NCI-H1092 (cell line): ENCODE measurements at places on chromosomes 6 and 20.

- no peak for DNase-seq
Measured at GRCh38 chr6:32192608-32193039, at the start of gene GPSM3. Gene GPSM3 (minus strand): TSS chr6:32192643. CDS start chr6:32192513, 130 bp downstream.

GRCh38 chr6:159879856-159880255 is 10.9 kb upstream of the MAS1 start:
- DNase-seq: no peak

DNA sequence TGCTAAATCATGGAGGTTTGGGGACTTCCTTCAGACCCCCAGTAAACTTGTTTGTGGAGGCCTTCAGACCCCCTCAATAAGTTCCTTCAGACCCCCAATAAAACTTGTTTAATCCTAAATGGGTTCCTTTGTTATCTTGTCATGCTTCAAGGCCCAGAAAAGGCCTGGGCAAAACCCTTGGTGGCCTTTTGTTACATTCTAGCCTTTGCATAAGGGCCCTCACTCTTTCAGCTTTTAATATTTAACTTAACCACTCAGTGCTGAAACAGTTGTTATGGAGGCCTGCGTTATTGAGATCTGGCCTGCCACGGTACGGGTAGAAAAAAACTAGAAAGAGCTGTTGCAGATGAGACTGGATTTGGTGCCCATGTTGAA is 4.3 kb upstream of the DYNLRB1 start:
- no peak for DNase-seq

DNA sequence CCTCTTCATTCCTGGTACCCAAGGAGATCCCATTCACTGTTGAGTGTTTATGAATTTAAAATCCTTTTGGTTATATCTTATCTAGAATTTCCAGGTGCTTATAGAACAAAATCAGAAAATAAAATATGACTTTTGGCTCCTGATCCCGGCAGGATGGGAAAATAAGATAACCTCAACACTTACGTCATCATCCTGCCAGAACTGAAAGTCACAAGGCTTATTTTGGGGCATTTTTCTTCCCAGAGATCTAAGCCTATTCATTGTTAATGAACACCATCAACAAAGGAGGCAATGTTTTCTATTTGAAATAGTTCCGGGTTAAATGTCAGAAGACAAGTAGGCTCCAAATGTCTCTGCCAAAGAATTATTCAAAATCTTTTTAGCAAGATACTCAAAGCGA is 580.6 kb downstream of the TFAP2A start:
- no peak for DNase-seq

- DNase-seq: no peak
Measured at GRCh38 chr6:118768904-118769325, 117.5 kb upstream of the CEP85L start.

- DNase-seq: no peak
Measured at GRCh38 chr6:85676086-85676729, 33.5 kb upstream of the SYNCRIP start.

GRCh38 chr6:129191235-129191634 is 308.3 kb downstream of the LAMA2 start:
- DNase-seq: no peak

DNA sequence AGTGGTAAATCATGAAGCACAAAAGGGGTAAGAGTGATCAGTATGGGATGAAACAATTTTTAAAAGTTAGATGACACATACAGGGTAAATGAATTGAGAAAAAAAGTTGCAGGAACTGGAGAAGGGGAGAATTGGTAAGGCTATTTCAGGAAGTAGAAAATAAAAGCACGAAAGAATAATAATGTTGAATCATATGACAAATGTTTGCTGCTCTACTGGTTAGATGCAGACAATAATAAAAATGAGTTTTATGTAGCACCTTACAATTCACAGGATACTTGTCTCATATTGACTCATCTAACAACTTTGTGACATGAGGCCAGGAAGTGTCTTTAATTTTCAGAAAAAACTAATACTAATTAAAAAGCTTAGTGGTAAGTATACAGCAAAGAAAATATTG is 566.5 kb upstream of the MARCKS start:
- no peak for DNase-seq

DNA sequence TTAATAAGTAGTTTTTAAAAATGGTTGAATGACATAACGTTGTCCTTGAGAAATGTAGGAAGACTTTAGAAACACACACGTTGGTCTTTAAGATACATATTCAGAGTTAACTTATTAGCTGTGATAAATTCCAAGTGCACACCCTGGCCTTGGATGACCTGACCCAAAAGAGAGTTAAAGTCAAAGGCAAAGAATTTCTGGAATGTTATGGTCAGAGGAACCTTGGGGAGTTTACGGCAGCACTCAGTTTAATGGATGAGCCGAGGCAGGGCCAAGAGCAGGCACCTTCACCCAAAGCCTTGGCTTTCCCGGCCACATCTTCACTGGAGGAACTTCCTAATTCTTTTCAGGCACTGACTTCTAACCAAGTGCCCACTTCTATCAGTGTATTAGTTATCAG is 200.5 kb downstream of the SMOC2 start:
- no peak for DNase-seq

DNA sequence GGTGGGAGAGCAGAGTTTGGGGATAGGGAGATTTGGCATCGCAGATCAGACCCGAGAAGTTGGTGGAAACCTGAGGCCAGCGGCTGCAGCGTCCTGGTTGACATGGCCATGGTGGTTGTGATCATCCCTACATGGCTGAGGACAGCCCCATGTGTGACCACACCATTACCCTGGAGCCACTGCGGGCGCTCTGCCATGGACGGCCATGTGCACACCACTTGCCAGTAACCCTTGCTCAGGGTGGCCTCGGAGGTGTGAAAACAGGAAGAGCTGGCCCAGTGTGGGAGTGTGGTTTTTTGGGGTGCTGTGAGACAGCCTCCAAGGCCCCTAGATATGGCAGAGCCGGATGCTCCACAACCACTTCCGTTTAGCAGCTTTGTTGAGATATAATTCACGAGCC is 64.4 kb downstream of the TMEM242 start:
- no peak for DNase-seq

DNA sequence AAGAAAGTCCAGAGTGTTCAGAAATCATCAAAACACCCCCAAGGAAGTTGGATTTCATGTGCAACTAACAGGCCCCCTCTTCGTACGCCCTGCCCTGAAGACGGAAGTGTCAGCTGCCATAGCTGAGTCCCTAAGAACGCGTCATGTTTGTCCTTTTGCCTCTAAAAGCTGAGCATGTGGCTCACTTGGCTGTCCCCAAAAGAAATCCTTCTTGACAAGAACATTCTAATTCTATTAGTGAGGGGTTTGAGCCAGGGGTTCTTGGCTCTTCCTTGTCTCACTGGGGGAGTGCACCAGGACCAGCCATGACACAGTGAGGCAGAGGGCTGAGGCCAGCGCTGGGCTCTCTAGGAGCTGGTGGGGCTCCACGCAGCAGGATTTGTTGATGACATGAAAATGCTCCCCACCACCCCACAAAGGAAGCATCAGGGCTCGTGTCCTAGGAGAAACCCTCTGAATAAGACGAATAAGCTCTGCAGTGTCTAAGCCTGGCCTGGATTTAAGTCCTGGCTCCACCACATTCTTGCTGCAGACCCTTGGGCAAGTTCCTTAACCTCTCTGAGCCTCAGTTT is 20.0 kb upstream of the SPO11 start:
- DNase-seq: no peak

- DNase-seq: no peak
Measured at GRCh38 chr6:114581293-114581692, 238.5 kb upstream of the HS3ST5 start.

DNA sequence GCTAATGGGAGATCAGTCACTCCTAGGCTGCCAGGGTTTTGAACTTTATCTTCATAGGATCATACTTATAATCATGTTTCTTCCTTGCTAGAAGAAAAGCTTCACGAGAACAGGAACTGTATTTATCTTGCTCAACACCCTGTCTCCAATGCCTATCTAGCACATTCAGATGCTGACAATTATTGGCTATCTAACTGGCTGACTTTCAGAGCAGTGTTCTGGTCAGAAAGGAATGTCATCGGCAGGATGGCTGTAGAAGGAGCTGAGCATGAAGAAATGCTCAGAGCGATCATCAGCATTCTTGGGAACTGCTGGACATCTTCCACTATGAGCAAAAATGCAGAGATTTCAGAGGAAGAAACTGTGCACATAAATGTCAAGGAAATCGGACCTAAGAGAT is 628.0 kb upstream of the NRSN1 start:
- DNase-seq: no peak

DNA sequence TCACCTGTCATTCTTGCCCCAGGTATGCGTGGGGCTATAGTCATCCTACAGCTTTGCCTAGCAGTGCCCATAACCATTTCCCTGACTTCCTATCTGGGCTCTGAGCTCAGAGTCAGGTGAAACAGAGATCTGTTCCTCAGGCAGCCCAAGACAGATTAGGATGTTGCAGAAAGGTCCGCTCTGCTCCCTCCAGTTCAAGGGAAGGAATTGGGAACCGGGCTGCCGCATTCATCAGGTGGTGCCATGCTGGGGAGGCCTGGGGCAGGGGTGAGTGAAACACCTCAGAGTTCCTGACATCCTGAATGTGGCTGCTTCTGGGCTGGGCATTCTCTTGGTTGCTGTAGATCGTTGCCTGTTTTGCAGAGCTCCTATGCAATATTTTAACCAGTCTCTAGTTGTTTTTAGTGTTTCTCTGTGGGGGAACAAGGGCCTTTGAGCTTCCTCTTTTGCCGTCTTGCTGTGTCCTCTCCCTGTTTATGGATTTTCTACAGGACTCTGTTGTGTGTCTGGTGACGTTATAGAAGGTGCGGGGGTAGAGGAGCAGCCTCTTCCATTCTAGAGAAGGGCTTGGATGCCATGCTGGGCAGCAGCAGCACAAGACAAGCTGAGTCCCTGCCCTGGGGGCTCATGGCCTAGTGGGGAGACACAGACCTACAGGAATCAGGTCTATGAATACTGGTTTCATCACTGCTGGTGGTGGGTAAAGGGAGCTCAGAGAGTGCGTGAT is 9.2 kb downstream of the ENTPD6 start:
- no peak for DNase-seq

DNA sequence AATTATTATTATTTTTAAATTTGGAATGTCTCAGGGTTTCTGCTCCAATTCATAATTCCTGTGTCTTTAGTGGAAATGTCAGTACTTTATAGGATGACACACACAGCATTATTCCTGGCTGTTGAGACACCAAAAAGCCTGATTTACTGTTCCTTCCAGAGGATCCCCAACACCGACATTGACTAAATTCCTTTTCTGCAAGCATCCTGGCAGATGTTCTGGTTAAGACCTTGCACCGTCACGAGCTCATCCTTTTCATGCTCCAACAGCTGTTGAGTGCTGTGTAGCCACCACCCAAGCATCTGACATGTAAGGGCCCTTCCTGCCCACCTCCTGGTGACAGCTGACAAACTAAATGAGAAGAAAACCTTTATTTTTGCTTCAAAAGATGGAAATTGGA is 284.3 kb upstream of the SULF2 start:
- DNase-seq: no peak

GRCh38 chr6:1613688-1614447 is 4.2 kb downstream of the FOXC1 start:
- no peak for DNase-seq

DNA sequence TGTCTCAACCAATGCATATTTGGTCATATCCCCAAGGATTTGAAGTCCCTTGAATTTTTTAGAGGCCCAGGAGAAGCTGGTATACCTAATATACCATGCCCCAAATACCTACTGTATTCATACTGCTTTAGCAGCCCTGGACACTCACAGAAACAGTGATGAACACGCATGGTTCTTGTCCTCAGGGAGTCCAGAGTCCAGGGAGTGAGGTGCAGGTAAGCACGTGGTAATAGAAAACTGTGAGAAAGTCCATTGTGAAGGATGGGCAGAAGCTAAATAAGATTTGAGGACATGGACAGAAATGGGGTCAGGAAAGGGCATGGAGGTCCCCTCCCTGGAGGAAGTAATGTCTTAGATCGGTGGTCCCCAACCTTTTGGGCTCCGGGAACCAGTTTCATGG is 85.4 kb downstream of the TSHZ2 start:
- DNase-seq: no peak

DNA sequence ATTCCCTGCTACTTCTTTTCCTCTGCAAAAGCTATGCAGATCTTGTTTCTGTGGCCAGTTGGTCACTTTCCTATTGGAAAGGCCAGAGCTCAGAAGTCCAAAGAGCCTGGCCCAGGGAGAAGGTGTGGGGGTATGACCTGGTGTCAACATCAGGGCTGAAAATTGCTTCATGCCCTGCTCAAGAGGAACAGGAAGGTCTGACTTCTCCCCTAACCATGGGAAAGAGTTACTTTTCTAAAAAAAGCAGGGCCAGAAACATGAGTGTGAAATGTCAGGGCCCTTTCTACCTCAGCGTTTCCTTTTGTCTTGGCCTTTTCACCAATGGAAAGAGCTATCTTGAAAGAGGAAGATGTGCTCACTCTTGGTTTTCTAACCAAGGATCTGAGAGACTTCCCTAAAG is 117.4 kb downstream of the MAFB start:
- DNase-seq: no peak

- DNase-seq: no peak
Measured at GRCh38 chr6:140636271-140636907, 1261.9 kb upstream of the CITED2 start.

- no peak for DNase-seq
Measured at GRCh38 chr20:52888096-52888495, 84.1 kb upstream of the TSHZ2 start.

- DNase-seq: no peak
Measured at GRCh38 chr6:31545291-31545690, 1.1 kb downstream of the ATP6V1G2 start.

DNA sequence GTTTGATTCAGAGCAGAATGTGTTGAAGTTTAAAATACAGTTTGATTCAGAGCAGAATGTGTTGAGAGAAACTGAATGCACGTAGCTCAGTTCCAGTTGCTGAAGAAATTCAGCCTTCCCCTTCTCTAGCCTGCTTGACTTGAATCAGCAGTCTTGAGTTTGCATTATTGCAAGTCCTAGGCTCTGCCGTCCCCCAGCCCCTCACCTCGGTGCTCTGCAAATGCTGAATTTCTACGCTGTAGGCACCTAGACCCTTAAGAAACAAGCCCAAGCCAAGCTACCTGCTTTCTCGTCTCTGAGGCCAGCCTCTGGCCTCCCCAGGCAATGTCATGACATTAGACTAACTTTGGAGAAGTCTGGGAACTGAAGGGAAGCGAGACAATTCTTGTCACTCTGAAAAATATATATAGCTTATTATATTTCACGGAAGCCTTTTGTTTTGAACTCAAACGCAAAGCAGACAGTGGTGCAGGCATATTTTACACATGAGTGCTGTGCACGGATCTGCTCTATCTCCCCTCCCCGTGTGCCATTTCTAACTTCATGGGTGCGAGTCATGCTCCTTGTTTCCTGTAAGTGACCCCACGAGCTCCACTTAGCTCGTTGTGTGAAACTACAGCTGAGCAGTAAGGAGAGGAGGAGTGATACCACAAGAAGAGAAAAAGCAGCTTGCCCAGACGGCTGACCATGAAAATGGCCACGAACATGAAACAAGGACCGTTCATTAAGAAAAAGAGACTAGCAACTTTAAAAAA is 71.4 kb upstream of the DUSP22 start:
- DNase-seq: no peak

- no peak for DNase-seq
Measured at GRCh38 chr6:21666201-21666691, 72.7 kb downstream of the SOX4 start.

- DNase-seq: no peak
Measured at GRCh38 chr6:27209659-27210269, 37.7 kb upstream of the PRSS16 start.
